Sigmoid colon (tissue), 7 donors: ENCODE measurements at places on chromosomes 2 and 18. TPM values are rescaled to one million over a fixed set of nuclear protein-coding genes. Genes with fewer than 3 reads are reported as not detected.

GRCh38 chr18:25979369-25980040, 110.9 kb downstream of the SS18 start:
- no peak for DNase-seq

GRCh38 chr2:221571025-221571550, 1.0 kb downstream of the EPHA4 start:
- no peak for DNase-seq

DNA sequence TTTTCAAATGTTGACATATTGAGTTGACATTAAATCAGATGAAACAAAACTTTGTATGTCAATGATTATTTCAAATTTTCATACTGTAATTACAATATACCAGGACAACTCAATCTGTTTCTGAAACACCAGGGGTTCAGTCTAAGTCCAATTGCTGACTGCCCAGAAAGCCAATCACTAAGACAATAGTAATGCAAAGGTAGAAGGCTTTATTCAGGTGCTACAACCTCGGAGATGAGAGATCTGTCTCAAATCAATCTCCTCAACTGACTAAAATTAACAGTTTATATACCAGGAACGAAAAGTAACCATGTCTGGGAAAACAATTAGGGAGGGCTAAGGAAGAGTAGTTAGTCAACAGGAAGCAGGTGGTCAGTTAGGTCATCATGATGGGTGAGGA, 1400.4 kb downstream of the SUCLG1 start:
- no peak for DNase-seq

The SLC1A4 gene
- 0.60 TPM for polyA plus RNA-seq

DNA sequence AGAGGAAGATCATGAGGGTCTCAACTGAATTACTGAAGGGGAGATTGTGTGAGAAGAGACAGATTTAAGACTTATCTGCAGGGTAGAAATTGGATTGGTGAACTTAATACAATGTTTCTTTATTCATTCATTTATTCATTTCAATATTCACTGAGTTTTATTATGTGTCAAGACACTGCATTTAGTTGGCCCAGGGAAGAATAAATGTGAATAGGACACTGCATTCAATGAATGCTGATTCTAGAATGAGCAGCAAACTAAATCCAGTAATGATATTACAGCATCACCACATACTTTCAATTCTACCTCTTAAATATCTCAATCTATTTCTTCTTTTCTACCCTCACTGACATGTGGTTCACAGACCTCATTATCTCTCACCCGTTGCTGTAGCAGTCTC, 149.0 kb upstream of the TACR1 start:
- DNase-seq = no peak

DNA sequence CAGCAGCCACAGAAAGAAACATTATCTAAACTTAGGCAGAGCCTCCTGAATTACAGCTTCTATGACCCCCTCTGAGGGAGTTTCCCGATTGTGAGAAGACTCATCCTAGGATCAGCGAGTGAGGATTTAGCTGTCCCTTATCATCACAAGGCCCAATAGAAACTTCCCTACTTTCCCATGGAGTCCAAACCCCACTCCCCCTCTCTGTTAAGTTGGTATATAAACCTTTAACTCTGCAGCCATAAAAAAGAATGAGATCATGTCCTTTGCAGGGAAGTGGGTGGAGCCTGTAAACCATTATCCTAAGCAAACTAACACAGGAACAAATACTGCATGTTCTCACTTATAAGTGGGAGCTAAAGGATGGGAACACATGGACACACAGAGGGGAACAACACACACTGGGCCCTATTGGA, 78.8 kb downstream of the MYL12B start:
- no peak for DNase-seq

The SCN9A gene
- 0.23 TPM for polyA plus RNA-seq

DNA sequence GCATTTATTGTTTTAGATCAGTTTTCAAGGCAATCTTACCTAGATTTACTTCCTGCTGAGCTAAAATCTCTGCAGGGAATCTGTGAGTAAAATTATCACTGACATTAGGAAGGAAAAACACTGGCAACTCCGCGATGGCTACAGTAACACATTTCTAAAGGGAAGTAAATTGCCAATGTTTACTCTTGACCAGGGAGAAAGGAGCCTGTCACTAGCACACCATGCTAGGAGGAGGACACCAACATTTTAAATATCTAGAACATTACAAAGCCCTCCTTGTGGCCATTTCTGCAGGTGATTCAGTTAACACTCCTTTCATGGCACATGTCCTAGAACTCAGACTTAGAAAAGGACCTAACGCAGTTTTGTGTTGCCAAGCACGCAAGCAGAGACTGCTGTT, 58.4 kb downstream of the TCF4 start:
- no peak for DNase-seq

The ANKRD30B gene
- 0.13 TPM for polyA plus RNA-seq
